ENCODE measurements at places on chromosomes 2 and 18.

GRCh38 chr2:212223696-212224095 lies 314.9 kb downstream of the ERBB4 start:
- no peak for DNase-seq

- no peak for DNase-seq
Measured at GRCh38 chr2:15731213-15731888, 139.7 kb downstream of the DDX1 start.

GRCh38 chr2:209323738-209324137 lies 100.1 kb upstream of the MAP2 start:
- DNase-seq: no peak

DNA sequence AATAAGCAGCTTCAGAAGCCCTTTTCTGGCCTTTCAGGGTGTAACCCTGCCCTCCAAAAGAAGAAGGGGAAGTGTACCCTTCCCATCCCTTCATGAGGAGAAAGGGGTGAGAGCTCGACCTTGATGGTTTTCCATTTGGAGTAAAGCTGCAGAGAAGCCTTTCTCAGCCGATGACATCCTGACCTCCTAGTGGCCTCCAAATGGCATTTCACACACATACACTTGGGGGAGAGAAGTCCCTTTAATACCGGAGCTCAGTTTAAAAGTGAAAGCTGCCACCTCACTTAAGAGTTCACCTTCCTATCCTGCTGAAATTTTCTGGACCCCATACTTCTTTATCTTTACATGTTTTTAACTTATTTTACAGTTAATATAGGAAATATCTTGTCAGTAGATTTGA lies 716.7 kb downstream of the DCDC2C start:
- no peak for DNase-seq

DNA sequence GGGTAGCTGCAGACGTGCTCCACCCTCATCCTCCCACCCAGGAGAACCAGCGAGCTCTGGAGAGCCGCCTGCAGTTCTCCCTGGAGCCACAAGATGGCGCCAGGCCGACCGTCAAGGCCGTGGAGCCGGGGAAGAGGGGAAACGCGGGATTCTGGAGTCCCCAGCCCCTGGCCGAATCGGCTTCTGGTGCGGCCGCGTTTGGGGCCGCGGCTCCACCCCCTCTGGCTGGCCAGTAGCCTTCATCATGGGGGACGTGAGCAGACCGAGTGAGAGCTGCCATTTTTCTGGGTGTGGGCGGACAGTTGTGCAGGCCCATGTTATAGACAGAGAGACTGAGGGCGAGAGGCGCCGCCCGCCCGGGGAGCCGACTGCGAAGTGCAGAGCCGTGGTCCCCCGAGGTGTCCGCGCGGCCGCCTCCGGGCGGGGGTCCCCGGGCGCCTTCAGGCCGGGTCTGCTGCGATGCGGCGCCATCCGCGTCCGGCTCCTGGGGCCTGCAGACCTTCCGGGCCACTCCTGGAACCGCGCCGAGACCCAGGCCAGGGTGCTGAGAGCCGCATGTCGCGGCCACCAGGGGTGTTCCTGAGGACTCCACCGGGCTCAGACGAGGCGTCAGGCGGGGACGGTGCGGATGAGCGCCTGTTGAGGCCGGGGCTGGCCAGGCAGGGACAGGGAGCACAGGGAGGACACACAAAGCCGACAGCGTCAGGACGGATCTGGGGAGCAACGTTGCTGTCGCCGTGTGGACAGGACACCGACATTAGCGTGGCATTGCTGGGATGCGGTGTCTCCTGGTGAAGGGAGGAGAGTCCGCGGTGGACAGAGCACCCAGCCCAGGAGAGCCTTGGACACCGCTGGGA lies 418.2 kb upstream of the HS6ST1 start:
- DNase-seq: peak; percentile 91

GRCh38 chr2:39510140-39510539 lies 73.1 kb upstream of the MAP4K3 start:
- DNase-seq: no peak

- no peak for DNase-seq
Measured at GRCh38 chr18:69580107-69580506, 179.4 kb downstream of the DOK6 start.

Data from GM13976 (cell line).